ENCODE measurements at places on chromosomes 16 and 17. TPM values are rescaled to one million over a fixed set of nuclear protein-coding genes. Genes with fewer than 3 reads are reported as not detected.

DNA sequence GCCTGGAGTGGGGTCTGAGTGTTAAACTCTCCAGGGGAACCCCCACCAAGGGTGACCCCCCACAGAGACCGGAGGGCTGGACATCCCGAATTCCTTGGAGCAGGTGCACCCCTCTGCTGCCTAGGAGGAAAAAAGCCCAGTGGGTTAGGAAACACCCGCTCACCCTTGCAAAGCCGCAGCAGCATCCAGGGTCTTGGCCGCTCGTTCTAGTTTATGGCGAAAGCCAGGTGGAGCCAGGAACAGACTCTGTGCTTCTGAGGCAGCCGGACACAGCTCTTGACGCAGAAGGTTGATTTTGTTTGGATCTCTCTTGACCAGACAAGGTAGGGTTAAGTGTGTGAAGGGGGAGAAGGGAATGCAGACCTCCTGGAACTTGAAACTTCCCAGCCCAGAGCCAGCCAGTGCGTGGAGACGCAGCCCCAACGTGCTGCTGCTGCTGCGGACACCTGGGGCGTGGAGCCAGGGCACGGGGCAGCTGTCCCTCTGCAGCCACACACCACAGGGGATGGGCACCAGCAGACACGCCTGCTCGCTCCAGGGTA is 154.5 kb downstream of the LAT start:
- DNase-seq = no peak

GRCh38 chr17:42685831-42686230 is 3.5 kb downstream of the CNTNAP1 start:
- DNase-seq = no peak

Gene TSNAXIP1
- 0.37 TPM for total RNA-seq

- DNase-seq = peak; percentile 48
Observed at GRCh38 chr16:72921620-72922019, 126.3 kb downstream of the ZFHX3 start.

DNA sequence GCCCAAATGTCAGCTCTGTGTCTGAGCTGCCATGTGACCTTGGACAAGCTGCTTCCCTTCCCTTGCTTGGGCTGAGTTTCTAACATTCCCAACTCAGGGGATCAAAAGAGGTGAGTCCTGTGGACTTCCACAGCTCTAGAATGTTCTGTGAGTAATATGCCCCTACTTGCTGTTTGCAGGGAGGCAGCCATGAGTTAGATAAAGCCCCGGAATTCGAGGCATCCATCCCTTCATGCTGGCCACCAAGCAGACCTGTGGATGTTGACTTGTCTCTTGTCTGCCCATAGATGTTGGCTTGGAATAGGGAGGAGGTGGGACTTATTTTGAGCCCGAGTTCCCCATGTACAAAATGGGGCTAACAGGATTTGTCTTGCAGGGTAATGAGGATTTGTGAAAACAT is 36.2 kb downstream of the KSR1 start:
- no peak for DNase-seq

GRCh38 chr17:81354954-81355347 is 40.3 kb upstream of the BAHCC1 start:
- DNase-seq = no peak
